ENCODE measurements at places on chromosomes 5 and 9.

DNA sequence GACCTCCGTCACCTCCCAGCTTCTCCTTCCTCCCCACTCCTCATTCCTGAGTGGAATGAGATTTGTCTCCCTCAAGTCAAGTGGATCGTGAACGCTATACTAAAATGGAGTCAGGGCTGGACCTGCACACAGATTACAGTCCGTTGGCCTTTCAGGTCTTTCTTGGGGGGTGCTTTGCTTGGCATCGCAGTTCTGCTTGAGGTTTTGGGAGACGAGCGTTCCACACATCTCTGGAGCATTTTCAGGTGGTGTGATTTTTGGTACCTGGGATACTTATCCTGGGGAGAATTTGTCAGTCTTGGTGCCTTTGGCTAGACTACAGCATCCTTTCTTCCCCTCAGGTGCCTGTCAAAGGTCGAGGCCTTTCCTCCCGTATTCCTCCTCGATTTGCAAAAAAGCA lies 23.8 kb upstream of the POMT1 start:
- DNase-seq = no peak

DNA sequence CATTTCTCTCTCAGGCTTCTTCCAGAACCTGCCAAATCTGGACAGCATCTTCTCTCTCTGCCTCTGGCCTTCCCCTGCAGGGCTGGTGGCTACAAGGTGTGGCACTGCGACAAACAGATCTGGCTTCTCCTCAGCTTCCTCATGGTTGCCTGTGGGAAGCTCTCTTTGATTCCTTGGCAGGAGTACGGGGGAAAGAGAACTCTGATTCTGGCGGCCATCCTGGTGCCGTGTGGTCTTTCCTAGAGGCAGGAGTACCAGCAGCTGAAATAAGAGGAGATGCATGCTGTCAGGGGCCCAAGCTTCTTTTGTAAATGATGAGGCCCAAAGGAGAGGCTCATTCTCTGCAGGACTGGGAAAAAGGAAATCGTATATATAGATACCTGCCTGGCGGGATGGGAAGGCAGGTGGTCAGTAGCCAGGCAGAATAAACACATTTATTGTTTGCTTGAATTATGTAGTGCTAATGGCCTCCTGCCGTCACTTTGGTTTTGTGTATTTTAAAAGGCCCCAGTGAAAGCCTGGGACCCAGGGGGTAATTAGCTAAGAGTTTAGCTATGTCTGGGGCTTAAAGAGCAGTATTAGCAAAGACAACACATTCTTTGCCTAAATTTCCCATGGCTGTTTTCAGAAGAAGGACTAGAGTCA lies at the start of gene CER1:
CER1 (minus strand) TSS at position 343 of the 645 bp plus-strand sequence; CDS start at position 282, 61 bp downstream.
- DNase-seq = no peak

GRCh38 chr5:89097103-89097502 lies 214.1 kb upstream of the MEF2C start:
- no peak for DNase-seq

GRCh38 chr5:80153586-80154126 lies 102.2 kb downstream of the SERINC5 start:
- DNase-seq = no peak

GRCh38 chr9:137170486-137171148 lies 766 bp upstream of the LRRC26 start:
- DNase-seq = no peak

GRCh38 chr5:39198127-39198526 lies 21.2 kb downstream of the FYB1 start:
- no peak for DNase-seq

DNA sequence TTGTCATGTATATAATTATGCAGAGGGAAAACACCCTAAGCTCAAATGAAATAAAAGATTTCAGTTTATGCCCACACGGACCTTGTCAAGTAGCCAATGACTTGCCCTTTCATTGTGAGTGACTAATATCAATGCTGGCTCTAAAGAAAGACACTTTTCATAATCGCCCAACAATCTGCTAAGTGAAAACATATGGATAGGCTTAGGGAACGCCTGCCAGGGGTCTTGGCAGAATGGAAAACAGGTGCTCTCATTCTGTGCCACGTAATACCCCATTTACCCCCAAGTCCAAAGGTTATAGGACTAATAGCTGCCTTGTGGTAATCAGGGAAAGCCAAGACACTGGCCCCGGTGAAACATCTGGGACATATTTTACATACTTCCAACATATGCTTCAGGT lies 157.7 kb downstream of the SLF1 start:
- DNase-seq = no peak

GRCh38 chr9:135602789-135603481 lies 36.4 kb downstream of the GLT6D1 start:
- DNase-seq = peak; percentile 33

- no peak for DNase-seq
These were observed 379 bp upstream of the TICAM2 start for GRCh38 chr5:115602591-115603125.

GRCh38 chr5:55173687-55174230 lies 782 bp upstream of the CDC20B start:
- no peak for DNase-seq

GRCh38 chr9:72440992-72441847 lies 76.2 kb upstream of the ZFAND5 start:
- DNase-seq = no peak

DNA sequence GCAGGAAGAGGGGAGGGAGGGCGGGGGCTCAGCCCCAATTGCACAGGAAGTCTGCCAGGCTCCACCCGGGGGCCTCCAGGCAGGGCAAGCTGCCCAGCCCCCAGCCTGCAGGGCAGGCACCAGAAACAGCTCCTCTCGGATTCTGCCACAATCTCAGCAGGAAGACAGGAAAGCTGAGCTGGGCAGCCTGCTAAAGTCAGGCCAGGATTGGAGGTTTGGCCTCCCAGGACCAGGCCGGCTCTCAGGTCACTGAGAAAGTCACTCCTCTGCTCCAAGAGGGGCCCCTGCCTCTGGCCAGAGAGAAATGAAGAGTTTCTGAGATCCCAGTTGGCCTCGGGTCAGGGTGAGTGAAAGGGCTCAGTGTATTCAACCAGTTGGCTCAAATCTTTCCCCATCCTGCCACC lies 54.6 kb upstream of the STXBP1 start:
- DNase-seq = no peak

GRCh38 chr5:78907255-78907891 lies 77.7 kb downstream of the ARSB start:
- DNase-seq = no peak

- DNase-seq = no peak
These were observed 20.6 kb upstream of the COL5A1 start for GRCh38 chr9:134620751-134621557.

DNA sequence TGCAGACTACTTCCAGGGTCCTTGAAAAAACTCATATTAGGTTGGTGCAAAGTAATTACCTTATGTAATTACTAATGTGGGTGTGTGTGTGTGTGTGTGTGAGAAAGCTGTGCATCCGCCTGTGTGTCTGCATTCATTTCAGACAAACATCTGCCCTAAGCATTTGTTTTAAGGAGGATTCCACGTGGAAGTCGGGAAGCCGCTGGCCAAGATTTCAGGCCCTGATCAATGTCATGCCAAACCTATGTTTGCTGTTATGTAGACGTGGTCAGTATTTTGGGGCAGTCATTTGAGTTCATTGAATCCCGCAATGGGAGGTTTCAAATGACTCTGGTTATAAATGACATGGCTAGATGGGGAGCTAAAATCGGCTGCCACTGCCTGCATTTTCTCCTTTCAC lies 33.6 kb upstream of the BASP1 start:
- DNase-seq = no peak

Measured in activated CD4-positive, CD25-positive, alpha-beta regulatory T cell treated with anti-CD3 and anti-CD28 coated beads, Interleukin-2, amount 50 U/mL, for 16 hours (primary cell).